ENCODE measurements at places on chromosomes 3 and 15.

DNA sequence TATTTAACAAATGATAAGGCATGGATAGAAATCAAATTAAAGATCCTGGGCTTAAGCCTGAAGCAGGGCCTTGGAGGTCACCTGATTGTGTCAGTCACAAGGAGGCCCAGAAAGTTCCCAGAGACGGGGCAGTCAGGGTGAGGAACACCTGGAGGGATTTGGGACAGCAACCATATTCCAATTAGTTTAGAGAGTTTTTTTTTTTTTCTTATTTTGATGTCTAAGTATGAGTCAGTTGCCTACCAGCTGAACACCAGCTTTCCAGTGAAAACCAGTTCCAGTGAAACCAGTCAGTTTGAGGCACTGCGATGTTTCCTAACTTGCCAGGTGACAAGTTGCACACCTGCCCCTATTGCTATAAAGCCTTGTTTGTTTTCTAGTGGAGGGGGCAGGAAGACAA, 350.7 kb upstream of the AZI2 start:
- DNase-seq, result peak; percentile 41

DNA sequence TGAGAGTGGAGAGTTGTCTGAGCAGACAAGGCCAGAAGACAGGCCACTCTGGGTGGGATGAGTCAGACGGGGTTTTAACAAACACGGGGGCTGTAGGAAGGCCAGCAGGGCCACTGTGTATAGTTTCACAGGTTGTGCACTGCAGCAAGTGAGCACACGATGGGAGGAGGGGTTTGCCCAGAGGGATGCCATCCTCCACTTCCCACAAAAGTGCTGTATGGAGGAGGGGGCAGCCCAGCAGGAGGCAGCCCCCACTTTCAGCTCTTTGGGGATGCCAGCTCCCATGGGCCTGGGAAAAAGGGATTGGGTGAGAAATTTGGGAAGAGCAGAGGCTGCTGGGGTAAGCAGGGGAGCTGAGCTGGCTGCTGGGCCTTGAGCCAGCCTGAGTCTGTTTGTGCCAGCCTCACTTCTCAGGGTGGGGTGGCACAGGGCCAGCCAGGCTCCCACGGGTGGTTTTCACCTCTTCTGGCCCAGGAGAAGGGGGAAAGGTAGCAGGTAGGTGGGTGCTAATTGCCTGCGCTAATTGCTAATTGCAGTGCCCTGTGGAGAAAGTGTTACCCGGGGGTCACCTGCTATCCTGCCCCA, 6.7 kb downstream of the ZBTB47 start:
- DNase-seq, result no peak

DNA sequence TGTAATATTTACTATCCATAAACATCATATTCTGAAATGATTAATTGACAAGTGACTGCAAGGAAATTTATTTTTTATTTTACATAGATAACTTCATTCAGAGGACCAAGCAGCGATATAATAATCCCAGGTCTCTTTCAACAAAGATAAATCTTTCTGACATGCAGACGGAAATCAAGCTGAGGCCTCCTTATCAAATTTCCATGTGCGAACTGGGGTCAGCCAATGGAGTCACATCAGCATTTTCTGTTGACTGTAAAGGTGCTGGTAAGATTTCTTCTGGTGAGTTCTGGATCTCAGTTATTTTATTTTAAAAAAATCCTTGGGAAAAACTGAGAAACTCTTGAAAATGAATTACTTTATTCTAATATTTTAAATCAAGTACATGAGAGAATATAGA, 23.3 kb downstream of the SEC22A start:
- DNase-seq, result no peak

GRCh38 chr3:775178-775880, 317.5 kb upstream of the CNTN6 start:
- no peak for DNase-seq

DNA sequence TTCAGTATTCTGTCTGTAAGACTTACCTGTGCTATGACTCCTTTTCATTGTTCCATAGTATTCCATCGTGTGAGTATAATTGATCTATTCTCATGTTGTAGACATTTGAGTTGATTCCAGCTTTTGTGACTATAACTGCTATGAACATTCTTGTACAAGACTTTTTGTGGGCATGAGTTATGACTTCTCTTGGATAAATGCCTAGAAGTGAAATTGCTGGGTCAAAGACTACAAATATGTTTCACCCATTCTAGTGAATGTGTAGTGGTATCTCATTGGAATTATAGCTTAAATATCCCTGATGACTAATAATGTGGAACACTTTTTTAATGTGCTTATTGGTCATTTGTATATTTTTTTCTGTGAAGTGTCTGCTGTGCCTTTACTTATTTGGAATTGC, 27.6 kb upstream of the NPHP3 start:
- DNase-seq, result no peak

DNA sequence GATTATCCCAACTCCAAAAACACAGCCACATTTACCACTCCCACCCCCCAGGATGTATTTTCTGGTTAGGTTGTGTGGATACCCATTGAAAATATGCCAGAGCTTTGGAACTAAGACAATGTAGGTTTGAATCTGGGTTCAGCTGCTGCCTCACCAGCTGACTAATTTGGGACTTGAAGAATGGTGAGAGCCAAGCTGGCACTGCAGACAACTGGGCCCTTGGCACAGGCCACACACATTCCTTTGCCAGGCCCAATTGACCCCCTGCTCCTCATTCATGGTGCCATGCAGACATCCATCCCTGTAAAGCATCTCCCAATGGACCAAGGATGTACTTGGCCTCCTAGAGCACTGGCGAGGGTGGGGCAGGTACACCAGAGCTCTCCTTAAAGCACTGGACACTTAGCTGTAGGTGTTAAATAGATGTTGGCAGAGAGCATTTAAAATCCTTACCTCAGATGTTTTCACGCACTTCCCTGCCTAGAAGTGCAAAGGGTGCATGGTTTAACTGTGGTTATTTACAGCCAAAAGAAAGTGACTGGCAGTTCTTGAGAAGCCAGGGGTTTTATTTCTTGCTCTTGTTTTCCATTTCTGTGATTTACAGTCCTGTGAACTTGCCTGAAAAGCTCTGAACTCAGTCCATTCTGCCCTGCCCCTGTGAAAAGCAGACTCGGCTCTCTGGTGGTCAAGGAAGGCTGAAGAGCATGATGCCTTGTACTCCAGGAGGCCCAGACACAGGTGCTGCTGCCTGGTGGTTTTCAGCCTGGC, 138.5 kb downstream of the CLSTN2 start:
- no peak for DNase-seq

- no peak for DNase-seq
These were observed 126.3 kb upstream of the ABI3BP start for GRCh38 chr3:101119535-101119934.

DNA sequence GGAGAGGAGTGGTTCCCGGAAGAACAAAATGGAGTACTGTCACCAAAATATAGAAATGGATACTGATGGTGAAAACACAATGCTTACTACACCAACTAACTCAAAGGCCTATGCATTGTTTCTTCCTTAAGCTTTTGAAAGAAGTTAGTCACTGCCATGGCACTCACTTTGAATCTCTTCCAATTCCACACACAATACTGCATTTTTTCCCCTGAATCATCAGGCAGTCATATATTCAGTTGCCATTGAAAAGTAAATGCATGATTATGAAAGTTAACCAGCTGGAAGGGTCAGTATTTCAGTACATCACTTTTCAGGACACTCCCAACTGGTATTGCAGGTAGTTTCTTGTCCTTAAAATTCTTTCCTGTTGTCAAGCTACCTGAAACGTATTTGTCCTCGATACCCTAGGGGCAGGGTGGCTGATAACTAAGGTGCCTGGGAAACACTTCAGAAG, 9.0 kb upstream of the LRRFIP2 start:
- DNase-seq, result no peak

DNA sequence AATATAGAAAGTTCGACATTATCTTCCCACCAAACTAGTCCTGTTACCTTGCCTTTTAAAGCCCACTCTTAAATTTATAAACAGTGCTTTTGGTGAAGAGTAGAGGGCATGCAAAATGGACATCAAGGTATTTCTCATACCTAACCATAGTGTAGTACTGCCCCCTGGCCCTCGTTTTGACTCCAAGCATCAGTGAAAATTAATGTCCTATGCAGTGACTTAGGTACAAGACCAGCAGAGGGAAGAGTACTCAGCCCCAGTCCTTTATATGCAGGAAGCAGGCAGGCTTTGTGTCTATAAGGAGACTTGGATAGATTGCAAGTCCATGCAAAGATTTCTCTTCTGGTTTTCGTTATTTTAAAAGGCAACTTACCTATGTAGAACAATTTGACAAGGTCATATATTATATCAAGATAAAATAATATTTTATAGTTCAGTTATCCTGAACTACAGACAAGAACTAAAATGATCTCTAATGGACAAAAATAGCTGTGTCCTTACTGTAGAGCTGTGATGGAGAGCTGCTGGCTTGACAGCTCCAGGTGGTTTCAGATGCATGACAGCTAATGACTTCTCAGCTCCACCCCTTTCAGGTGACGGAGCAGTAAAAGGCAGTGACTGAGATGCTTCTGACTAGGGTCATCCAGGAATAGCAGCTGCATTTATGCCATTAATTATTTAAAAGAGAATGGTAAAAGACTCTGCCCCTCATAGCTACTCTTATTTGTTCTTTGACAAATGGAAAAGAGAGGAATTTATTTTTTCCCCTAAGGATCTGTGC, 646.1 kb downstream of the SQOR start:
- no peak for DNase-seq

DNA sequence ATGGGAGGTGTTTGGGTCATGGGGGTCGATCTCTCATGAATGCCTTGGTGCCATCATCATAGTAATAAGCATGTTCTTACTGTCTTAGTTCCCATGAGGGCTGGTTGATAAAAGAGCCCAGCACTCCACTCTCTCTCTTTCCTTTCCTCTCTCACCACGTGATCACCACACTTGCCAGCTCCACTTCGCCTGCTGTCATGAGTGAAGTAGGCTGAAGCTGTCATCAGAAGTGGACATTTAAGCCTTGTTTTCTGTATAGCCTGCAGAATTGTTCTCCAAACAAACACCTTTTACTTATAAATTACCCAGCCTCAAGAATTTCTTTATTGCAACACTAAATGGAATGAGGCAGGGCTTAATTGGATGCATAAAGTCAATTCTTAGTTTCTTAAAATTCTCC, 6.1 kb downstream of the OR5H1 start:
- DNase-seq, result no peak

DNA sequence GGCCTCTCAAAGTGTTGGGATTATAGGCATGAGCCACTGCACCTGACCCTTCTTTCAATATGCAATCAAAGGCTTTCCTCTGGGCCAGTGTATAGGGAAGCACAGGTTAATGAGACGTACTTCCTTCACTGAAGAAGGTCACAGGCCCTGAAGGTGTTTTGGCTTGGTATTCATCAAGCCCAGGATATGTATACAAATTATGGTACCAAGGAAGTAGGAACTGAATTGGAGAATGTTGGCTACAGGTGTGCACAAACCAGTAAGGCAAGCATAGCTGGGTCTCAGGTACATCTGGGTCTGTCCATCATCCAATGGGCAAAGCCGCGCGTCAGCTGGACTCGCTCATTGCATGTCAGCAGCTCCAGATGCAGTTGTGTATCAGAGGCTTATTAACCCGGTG, 237.9 kb downstream of the ADAMTS17 start:
- no peak for DNase-seq

DNA sequence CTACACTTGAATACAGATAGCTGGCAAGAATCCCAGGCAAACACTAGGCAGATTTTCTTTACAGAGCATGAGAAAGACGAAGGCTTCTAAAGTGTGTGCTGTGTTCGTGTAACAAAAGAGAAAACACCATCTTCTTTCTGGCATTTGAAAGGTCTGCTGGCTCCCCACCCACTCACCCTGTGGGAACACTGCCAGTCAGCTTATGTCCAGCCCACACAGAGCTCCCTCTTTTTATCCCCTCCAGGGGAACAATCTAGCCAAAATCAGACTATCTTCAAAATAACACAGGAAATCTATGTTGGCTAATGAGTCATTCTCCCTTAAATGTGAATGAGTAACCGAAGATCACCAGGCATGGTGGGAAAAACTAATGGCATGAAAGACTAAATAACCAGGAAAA, 45.6 kb upstream of the PAQR5 start:
- no peak for DNase-seq

- DNase-seq, result no peak
These were observed 26.1 kb downstream of the GRK7 start for GRCh38 chr3:141789281-141789680.

- DNase-seq, result no peak
These were observed 36.7 kb downstream of the MYH15 start for GRCh38 chr3:108473711-108474110.

GRCh38 chr15:78752492-78753358, 58.5 kb downstream of the ADAMTS7 start:
- DNase-seq, result no peak

- no peak for DNase-seq
These were observed 85.2 kb upstream of the ANKRD34C start for GRCh38 chr15:79197285-79197684.

- no peak for DNase-seq
These were observed 99.7 kb downstream of the DAPK2 start for GRCh38 chr15:63946524-63947065.

GRCh38 chr3:179921500-179921899, 115.2 kb downstream of the PEX5L start:
- DNase-seq, result no peak

DNA sequence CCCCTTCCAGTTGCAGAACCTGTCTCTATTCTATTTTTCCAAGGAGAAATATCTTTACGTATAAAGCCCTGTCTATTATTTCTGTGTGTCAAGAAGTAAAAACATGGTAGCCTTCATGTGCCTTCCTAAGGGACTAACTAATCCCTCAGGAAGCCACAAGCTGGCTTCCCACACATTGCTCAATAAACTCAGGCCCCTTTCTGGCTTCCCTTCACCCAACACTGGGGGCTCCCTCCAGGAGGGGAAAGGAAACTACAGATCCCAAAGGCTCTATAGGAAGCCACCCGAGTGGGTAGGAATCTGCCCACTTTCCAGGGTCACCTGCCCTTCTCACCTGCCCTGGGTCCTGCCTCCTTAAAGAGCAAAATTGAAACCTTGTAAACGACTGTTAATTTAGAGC, 4.6 kb downstream of the TLE3 start:
- DNase-seq, result peak; percentile 38

Data from colonic mucosa (tissue), 4 donors.